ENCODE measurements at places on chromosomes 3 and 15.

DNA sequence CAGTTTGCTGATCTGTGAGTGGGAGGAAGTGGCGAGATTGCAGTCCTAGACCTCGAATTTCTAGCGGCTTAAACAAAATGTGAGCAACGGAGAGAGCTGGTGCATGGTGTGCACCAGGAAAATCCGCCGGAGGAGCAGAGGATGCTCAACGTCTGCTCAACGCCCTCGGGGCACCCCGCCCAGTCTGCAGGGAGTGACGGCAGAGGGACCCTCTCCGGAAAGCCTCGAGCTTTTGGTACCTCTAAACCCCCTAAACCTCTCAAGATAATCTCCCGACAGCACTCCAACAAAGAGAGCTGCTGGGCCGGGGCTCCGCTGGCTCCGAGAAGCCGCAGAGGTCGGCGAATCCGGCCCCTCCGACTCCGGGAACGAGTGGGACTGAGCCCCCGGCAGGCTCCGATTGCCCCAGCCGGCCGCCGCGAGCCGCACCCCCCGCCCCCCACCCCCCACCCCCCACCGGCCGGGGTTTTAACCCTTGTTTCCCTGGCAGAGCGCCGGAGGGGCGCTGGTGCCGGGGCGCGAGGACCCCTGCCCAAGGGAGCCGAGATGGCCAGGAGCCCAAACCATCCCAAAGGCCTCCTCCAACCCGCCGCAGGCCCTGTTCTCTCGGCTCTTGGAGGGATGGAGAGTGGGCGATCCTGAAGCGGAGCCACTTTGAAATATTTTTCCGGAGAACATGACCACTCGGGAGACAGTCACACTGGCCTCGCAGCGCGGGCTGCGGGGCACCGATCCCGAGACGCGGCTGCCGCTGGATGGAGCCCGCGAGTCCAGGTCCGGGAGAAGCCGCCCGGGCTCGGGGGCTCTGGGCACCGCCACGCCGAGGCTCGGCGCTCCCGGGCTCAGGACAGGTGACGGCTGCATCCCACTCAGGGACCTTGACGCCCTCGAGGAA lies 1.5 kb downstream of the MEGF11 start:
- no peak for DNase-seq

- DNase-seq: no peak
These were observed 277.4 kb downstream of the ERC2 start for GRCh38 chr3:56190771-56191305.

DNA sequence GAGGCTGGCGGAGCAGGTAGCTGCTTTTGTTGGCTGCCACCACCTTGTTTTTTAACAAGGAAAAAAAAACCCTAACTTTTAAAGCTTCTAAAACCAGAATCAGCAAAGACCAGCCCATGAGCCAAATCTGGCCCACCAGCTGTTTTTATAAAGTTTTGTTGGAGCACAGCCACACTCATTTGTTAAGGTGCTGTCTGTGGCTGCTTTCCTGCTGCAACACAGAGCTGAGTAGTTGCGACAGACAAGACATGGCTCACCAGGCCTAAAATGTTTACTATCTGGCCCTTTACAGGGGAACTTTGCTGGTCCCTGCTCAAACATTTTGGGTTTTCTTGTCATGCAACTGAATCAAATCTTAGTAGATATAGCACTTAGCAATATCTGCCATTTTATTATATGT lies 18.9 kb downstream of the EFCAB12 start:
- DNase-seq: peak; percentile 9

- DNase-seq: no peak
These were observed 3.2 kb upstream of the GABRG3 start for GRCh38 chr15:26967719-26968269.

DNA sequence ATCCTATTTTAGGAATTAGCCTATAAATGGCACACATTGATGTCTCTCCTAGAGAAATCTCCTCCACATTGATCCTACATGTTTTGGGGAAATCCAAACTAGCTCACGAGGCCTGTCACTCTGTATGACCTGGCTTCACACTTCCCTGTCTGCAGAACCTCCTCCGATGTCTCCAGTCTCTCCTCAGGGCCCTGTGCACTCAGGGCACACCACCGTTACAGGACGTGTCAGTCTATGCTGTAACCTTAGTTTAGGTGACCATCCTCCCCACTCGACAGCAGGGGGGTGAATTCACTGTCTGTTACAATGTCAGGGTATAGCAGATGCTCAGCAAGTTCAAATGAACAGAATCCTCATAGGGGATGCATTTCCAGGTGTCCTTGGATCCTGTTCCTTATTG lies 249.1 kb downstream of the OCA2 start:
- no peak for DNase-seq

DNA sequence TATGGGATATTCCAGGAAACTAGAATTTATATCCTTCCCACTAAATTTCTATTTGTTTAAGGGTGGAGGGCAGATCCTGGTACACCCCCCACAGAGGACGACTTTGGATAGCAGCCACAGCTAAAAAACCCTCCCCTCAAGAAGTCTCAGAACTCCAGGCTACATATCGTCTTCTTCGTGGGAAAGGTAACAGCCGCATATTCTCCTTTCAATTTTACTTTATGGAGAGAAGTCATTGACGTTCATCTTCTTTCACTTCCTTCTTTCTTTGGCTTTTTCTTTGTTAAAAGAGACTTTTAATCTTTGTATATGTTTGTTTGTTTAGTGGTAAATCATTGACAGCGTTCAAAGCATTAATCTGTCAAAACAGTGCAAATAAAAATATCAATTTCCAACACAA lies 36.3 kb downstream of the TRIP4 start:
- DNase-seq: no peak

Measured in GF-D8 (cell line).